ENCODE measurements at places on chromosomes 7 and 10.

- DNase-seq, result no peak
Measured at GRCh38 chr10:89156161-89156835, 50.8 kb downstream of the CH25H start.

- no peak for DNase-seq
Measured at GRCh38 chr10:107970512-107970911, 806.0 kb upstream of the SORCS1 start.

- DNase-seq, result no peak
Measured at GRCh38 chr7:30469303-30469702, 9.3 kb downstream of the NOD1 start.

GRCh38 chr7:134851141-134851540 lies 71.7 kb downstream of the CALD1 start:
- no peak for DNase-seq

DNA sequence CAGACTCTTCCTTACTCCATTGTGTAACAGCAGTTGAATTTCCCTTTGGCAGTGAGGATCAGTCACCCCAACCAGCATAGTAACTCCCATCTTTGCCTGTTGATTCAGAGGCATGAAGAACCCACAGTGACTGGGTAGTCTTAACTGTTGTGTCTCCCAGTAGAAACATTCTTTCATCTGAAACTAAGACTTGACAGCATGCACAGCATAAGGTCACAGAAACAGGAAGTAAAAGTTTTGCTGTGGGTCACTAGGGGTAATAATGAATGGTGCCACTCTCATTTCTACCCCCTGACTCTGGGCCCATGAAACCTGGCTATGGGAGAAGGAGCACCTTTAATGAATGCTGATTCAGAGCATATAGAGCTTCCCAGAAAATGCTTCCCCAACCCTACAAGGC lies 8.3 kb upstream of the FRMPD2 start:
- no peak for DNase-seq

- DNase-seq, result no peak
Measured at GRCh38 chr7:95398155-95398940, 2.2 kb upstream of the PON3 start.

- no peak for DNase-seq
Measured at GRCh38 chr10:80504158-80504811, 33.4 kb upstream of the SH2D4B start.

GRCh38 chr7:135759532-135759931 lies 10.9 kb upstream of the FAM180A start:
- no peak for DNase-seq

- DNase-seq, result peak; percentile 37
Measured at GRCh38 chr10:1589257-1589656, 148.1 kb downstream of the ADARB2 start.

DNA sequence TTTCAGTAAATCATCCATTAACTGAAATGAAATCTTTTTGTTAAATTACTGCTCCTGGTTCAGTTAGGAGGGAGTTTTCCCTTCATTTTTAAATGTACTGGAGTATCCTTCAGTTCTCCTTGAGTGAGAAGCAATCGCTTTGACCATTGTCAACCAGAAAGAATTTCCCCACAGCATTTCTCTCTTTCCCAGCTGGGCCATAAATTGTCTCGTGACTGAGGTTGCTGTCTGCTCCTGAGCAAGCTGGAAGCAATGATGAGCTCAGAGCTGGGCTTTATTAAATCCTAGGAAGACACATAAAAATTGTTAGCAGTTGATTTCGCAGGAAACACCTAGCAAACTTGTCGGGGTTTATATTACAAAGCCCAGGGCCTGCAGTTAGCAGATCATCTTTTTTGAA lies 102.0 kb upstream of the INSYN2A start:
- DNase-seq, result no peak

- no peak for DNase-seq
Measured at GRCh38 chr10:14567421-14567820, 207.3 kb downstream of the FAM107B start.

GRCh38 chr10:112663234-112664125 lies 216.5 kb downstream of the VTI1A start:
- DNase-seq, result no peak

DNA sequence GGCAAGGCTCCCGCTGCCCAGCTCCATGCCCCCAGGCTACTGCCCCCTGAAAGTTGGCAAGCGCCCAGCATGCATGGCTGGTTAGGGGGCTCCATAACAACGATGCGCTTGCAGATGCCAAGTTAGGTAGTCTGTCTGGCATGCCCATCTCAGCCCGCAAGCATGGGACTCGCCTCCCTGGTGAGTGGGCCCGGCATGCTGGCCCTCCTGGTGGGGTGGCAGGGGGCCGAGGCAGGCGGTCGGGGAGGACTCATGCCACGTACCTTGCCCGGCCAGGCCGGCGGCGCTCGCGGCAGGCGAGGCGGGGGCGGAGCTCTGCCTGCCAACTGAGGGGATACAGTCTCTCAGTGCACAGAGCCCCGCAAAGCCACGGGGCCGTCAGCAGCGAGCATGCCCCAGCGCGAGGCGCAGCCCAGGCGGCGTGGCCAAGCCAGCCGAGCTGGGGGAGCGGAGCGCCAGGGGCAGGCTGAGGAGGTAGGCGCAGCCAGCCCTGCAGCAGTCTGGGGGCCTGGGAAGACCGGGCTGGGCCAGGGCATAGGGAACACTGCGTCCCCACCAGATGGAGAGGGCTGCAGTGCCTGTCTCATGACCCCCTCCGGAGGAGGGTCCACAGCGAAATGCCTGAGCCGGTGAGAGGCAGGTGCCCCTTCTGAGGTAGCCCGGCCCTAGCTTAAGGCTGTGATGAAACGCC lies 28.0 kb upstream of the NDST2 start:
- DNase-seq, result no peak

- no peak for DNase-seq
Measured at GRCh38 chr10:122774231-122774630, 71.4 kb downstream of the CUZD1 start.

DNA sequence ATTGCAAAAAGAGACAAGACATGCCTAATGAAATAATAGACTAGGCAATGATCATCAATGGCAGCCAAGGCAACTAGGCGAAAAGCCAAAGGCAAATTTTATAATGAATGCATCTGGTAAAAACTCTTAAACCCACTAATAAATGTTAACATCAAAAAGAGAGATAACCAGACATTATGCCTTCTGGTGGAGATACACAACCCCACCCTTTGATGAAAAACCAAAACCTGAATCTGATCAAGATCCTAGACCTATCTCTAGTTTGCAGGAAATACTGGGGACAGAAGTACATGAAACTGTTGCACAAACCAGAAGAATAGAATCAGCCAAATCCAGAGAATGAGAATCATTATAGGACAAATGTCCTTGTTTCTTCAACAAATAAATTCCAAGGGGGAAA lies 22.0 kb upstream of the GSAP start:
- DNase-seq, result no peak

DNA sequence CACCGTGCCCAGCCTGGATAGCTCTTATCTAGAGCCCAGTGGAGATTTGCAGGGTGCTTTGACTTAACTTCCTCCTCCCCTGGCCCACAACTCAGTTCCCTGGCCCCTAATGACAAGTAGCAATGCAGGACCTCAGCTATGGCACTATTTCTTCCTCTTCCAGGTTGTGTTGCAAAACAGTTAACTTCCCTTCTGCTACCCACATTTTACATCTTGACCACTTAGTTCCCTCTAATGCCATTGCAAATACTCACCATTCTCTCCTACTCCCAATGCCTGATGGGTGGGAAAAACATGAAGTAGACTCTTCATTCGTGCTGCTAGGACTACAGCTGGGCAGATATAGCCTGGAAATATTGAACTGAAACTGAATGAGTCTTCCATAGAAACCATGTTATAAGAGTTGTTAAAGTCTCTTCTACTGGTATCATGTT lies 39.1 kb upstream of the FGL2 start:
- no peak for DNase-seq

DNA sequence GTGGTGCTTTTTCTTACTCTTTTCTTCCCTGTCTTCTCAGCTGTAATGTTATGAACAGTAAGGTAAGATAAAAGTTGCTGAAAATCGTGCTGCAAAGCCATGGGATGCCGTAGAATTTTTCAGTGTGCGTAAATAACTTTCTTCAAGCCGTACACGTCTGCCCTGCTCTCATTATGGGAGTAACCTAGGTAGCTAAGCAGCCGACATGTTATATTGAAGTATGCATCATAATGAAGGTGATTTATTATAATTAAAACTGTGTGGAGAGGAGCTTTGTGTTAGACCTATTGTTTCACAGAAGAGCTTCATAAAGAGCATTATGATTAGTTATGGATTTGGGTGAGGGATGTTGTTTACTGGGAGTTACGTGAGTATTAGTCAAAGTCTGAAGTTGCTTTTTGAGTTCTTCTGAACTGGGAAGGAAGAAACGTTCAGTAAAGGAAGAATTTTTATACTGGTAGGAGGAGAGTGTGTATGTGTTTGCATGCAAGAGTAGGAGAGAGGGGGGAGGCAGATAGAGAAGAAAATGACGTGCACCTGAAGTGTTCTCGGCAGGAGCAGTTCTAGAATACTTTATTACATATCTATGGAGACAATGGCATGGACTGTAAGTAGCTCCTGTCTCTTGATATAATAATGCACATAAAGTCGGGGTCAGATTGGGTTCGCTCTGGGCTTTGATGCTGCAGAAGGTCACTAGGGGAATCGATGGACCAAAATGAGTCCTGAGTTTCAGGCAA lies 56.3 kb downstream of the POU6F2 start:
- DNase-seq, result no peak

GRCh38 chr7:125383324-125383723 lies 453.7 kb upstream of the POT1 start:
- DNase-seq, result no peak

DNA sequence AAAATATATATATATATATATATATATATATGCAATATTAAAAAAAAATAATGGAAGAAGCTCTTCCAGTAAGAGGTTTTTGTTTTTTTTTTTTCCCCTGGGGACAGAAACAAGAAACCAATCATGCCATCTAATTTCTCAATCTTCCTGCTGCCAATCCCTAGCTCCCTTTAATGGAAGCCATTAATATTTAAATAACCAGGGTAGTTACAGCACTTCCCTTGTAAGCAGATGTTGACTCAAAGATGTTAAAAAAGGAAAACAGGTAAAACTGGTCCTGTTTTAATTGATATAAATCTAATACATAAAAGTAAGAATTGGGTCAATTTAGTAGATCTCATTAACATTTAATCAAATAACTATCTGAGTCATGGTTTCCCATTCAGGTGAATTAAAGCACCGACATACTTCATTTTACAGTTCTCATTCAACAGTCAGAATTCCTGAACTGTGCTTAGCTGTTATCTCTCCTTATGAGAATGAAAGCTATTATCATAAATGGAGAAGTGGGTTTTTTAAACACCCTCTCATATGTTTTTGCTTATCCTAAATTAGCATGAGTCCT lies 22.6 kb downstream of the CPVL start:
- DNase-seq, result no peak

- no peak for DNase-seq
Measured at GRCh38 chr10:133399123-133399601, 5.2 kb downstream of the MTG1 start.

DNA sequence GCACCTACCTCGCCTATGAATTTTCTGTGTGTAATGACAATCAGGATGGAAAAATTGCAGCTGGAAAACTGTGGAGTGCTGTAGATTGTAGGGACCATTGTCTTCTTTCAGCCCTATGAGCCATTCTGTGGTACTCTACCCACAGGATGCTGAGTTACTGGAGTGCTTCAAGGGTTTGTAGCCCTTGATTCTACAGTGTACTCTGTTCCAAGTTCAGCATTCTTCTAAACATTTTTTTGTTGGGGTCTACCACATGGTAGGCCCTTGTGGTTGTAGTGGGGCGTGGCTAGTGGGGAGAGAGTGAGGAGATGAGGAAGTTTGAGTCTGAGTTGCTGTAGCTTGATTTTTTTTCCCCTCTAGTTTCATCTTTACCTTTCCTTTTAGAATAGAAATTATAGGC lies 33.5 kb downstream of the REEP3 start:
- no peak for DNase-seq

DNA sequence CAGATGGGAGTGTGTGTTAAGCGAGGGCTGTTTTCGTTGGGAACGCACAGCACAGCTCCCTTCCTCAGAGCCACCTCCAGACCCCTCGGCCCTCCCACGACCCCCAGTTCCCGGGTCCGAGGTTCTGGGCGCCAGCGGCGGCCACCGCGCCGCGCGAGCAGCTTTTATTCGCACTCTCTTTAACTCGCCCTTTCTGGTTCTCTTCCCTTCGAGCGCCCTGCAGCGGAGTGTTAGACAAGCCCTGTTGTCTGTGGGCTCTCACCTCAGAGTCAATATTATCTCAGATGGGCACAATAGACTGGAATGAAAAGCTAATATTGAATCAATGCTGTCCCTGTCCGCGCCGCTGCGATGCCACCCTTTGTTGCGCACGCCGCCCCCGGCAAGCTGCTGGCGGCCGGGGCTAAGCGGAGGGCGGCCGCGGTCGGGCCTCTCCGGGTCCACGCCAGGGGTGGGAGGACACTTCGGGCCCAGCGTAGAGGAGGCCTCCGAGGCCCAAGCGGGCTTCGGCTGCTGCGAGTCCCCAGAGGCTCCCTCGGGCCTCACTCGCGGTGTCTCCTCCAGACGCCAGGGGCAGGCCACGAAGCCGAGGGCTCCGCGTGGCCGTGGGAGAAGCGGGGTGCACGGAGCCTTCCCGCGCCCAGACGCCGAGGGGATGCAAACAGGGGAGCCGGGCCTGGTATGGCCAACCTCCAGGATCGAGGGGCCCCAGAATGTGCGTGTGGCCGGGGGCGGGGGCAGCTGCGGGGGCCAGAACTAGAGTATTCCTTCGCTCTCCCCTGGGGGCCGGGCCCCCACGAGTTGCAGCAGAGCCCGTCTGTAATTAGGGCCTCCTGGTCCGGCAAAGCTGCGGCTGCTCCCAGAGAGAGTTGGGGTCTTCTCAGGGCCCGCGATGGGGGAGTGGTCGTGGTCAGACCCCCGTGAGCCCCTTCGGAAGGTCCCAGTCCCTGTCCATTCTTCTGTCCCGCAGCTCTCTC lies 7.9 kb upstream of the EMX2 start:
- no peak for DNase-seq

- DNase-seq, result no peak
Measured at GRCh38 chr7:150520145-150520544, 5.5 kb downstream of the GIMAP7 start.

DNA sequence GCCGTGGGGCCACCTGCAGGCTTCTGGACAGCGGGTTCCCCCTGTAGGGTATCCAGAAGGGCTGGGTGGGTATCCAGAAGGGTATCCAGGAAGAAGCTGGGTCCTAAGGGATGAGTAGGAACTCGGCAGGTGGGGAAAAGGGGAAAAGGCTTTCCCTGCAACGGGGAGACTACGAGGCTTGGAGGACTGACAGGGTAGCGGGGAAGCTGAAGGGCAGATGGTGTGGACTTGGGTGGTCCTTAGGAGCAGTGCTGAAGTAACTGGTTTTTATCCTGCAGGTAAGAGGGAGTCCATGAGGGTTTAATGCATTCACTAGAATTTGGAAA lies 525 bp downstream of the UBE2D4 start:
- no peak for DNase-seq

GRCh38 chr10:51760864-51761640 lies 61.7 kb upstream of the CSTF2T start:
- no peak for DNase-seq

DNA sequence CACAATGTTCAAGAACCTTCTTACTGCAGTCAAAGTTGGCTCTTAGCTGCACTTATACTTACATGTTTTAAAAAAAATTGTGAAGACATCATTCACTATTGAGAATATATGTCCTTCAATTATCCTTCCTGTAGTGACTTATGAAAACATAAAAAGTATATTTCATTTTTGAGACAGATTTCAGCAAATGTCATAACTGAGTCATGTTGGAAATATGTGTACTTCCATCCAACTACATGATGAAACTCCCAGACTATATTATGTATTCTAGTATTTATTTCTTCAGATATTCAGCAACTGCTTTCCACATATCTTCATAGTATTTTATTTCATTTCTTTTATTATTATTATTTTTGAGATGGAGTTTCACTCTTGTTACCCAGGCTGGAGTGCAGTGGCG lies 160.2 kb downstream of the ARHGAP12 start:
- no peak for DNase-seq

GRCh38 chr7:130379019-130379418 lies 1.3 kb upstream of the CPA1 start:
- no peak for DNase-seq
